Smooth muscle cell of the coronary artery (primary cell): ENCODE measurements at places on chromosomes 5 and 9. TPM values are rescaled to one million over a fixed set of nuclear protein-coding genes. Genes with fewer than 3 reads are reported as not detected.

ZMYND19 gene
- total RNA-seq: 11.1 and 15.9 TPM in 2 replicates

PRUNE2 gene
- total RNA-seq: 7.7 and 16.7 TPM in 2 replicates

HSPB3 gene
- total RNA-seq: 0.45 and 1.6 TPM in 2 replicates

EQTN gene
- not detected in 2 replicates for total RNA-seq

ANKRD18A gene
- total RNA-seq: under 0.01 TPM in 1 of 2 replicates, not detected in the other

PCAT7 gene
- total RNA-seq: 0.15 and 0.23 TPM in 2 replicates

PCDHB2 gene
- total RNA-seq: 1.1 and 3.7 TPM in 2 replicates

PCDHGA2 gene
- 1.2 and 1.7 TPM in 2 replicates for total RNA-seq

CRHBP gene
- total RNA-seq: 0.38 and 0.82 TPM in 2 replicates

MARVELD2 gene
- total RNA-seq: 0.47 and 0.53 TPM in 2 replicates

CEP120 gene
- total RNA-seq: 9.8 and 13.2 TPM in 2 replicates

FAT2 gene
- under 0.01 TPM in 2 replicates for total RNA-seq

OTP gene
- not detected in 2 replicates for total RNA-seq

C9 gene
- total RNA-seq: 1.4 TPM in 1 of 2 replicates, not detected in the other

CDH9 gene
- not detected in 2 replicates for total RNA-seq

ROR2 gene
- under 0.01 and 29.1 TPM in 2 replicates for total RNA-seq

RNF180 gene
- 1.6 and 7.4 TPM in 2 replicates for total RNA-seq

PCDHA3 gene
- 0.15 and 0.70 TPM in 2 replicates for total RNA-seq

PLCXD3 gene
- 0.15 and 2.5 TPM in 2 replicates for total RNA-seq

PCDHA1 gene
- total RNA-seq: 0.08 TPM in 1 of 2 replicates, not detected in the other

RNF183 gene
- not detected in 2 replicates for total RNA-seq

NPDC1 gene
- 9.5 and 11.6 TPM in 2 replicates for total RNA-seq

SHOC1 gene
- not detected in 2 replicates for total RNA-seq

LCN12 gene
- not detected in 2 replicates for total RNA-seq

GCNT4 gene
- 1.9 and 2.7 TPM in 2 replicates for total RNA-seq

CNTFR gene
- 0.12 TPM in 1 of 2 replicates, not detected in the other for total RNA-seq

SCGB3A2 gene
- 0.15 TPM in 1 of 2 replicates, not detected in the other for total RNA-seq

TAS2R1 gene
- not detected in 2 replicates for total RNA-seq

SLC6A18 gene
- total RNA-seq: not detected in 2 replicates

INVS gene
- total RNA-seq: 18.0 and 28.2 TPM in 2 replicates

OR1K1 gene
- not detected in 2 replicates for total RNA-seq

KCNV2 gene
- not detected in 2 replicates for total RNA-seq

NR5A1 gene
- not detected in 2 replicates for total RNA-seq

PHAX gene
- 29.4 and 39.1 TPM in 2 replicates for total RNA-seq

FAM120A gene
- 77.7 and 83.1 TPM in 2 replicates for total RNA-seq

FLT4 gene
- total RNA-seq: 2.3 TPM in 1 of 2 replicates, not detected in the other

ELAVL2 gene
- under 0.01 and 0.47 TPM in 2 replicates for total RNA-seq

PDLIM7 gene
- total RNA-seq: 25.5 and 147 TPM in 2 replicates

PIP5K1B gene
- total RNA-seq: not detected in 2 replicates

FOXD4L5 gene
- 0.08 TPM in 1 of 2 replicates, not detected in the other for total RNA-seq

SVEP1 gene
- total RNA-seq: 9.8 and 150 TPM in 2 replicates

PCDHAC1 gene
- total RNA-seq: under 0.01 and 0.35 TPM in 2 replicates

CLPTM1L gene
- total RNA-seq: 256 and 374 TPM in 2 replicates

IFNB1 gene
- not detected in 2 replicates for total RNA-seq

FGF18 gene
- 0.12 TPM in 1 of 2 replicates, not detected in the other for total RNA-seq

AGPAT2 gene
- total RNA-seq: 32.1 and 44.6 TPM in 2 replicates

CCL27 gene
- 0.47 TPM in 1 of 2 replicates, not detected in the other for total RNA-seq

SLC36A3 gene
- not detected in 2 replicates for total RNA-seq

ORM1 gene
- total RNA-seq: not detected in 2 replicates

TSLP gene
- 1.1 and 1.2 TPM in 2 replicates for total RNA-seq

DENND1A gene
- 9.5 and 13.0 TPM in 2 replicates for total RNA-seq
